ENCODE measurements at places on chromosomes 3 and 15. TPM values are rescaled to one million over a fixed set of nuclear protein-coding genes. Genes with fewer than 3 reads are reported as not detected.

GOLGA8K gene
- total RNA-seq = 0.40 TPM

ZIC4 gene
- total RNA-seq = 0.45 TPM

DAPK2 gene
- 0.88 TPM for total RNA-seq

UACA gene
- total RNA-seq = 13.7 TPM

GRCh38 chr3:41710646-41711388, 251.1 kb downstream of the ULK4 start:
- DNase-seq = no peak

DNA sequence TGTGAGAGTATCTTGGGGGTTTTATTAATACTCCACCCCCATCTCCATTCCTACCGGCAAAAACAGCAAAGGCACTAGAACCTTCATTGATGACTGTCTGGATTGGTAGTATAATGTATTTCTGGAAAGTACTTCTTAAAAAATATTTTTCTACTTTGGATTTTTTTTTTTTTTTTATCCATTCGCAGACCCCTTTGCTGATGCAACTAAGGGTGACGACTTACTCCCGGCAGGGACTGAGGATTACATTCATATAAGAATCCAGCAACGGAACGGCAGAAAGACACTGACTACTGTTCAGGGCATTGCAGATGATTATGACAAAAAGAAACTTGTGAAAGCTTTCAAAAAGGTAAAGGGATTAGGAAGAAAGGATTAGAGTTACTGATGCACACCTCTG, 1.2 kb downstream of the EIF1B start:
- no peak for DNase-seq

DNA sequence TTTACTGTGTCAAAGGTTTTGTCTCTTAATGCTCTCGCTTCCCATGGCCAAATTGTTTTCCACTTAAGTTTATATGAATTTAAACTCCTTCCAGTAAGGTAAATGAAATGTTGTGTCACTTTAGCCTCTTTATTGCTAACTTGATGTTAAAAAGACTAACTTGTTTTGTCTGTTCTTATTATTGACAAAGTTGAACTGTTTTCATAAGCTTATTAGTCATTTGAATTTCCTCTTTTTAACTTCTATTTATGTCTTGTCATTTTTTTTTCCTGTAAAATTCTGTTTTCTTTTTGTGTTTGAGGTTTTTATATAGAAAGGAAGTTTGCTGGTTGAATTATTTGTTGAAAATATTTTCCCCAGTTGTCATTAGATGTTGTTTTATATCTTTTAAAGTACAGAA, 25.8 kb downstream of the FAM98B start:
- DNase-seq = no peak

- no peak for DNase-seq
Observed at GRCh38 chr15:92306663-92307062, 87.0 kb upstream of the ST8SIA2 start.
